ENCODE measurements at places on chromosomes 5 and 9.

GRCh38 chr9:98178874-98179850, 13.3 kb downstream of the CORO2A start:
- no peak for DNase-seq

DNA sequence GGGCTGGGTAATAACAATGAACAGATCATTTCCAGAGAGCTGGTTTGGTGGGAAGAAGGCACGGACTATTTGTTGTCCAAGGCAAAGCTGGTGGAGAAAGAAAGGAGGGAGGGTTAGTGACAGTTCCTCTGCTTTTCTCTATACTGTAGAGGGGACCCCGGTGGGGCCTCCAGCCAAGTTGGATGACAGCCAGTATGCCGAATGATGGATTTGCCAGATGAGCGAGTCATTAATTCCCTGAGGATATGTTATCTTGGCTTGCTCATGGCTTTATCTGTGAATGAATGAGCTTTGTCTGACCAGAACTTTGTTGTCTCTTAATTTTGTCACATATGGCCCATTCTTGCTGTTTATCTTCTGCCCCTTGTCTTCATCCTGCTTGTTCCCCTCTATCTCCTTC, 158.6 kb upstream of the GLRA1 start:
- no peak for DNase-seq

GRCh38 chr9:29044959-29045358, 1471.7 kb upstream of the C9orf72 start:
- no peak for DNase-seq

- no peak for DNase-seq
Measured at GRCh38 chr5:132867046-132867451, 607 bp downstream of the UQCRQ start.

DNA sequence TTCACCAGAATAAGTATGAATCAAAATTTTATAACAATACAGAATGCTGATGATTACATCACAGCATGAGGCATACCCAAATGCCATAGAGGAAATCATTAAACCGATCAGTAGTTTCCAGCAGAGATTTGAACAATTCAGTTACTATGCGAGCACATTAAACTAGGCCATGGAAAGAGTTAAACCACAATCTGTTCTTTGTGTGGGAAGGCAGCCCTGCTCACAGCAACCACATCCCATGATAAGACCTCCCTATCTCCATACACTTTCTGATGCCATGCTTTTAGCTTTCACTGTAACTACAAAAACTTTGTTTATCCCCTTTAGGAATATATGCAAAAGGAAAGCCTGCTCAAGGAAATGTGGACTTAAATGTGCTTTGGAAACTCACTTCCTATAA, 4.5 kb downstream of the NFIB start:
- DNase-seq: peak; percentile 85

DNA sequence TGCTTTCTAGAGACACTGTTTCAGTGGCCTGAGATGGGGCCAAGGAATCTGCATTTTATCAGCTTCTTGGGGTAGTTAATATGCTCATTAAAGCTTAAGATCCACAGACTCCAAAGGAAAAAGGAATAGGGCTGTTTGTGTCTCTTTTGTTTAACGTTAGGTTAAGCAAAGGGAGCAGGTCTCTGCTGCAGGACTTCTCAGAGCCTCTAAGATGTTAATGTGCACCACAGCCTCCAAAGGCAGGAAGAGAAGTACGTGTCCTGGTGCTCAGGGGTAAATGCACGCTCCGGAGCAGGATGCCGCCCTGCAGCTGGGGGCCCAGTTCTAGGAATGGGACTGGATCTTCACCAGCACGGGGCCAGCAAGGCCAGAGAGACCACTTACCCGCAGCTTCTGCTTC, 19.6 kb downstream of the SPARC start:
- no peak for DNase-seq

DNA sequence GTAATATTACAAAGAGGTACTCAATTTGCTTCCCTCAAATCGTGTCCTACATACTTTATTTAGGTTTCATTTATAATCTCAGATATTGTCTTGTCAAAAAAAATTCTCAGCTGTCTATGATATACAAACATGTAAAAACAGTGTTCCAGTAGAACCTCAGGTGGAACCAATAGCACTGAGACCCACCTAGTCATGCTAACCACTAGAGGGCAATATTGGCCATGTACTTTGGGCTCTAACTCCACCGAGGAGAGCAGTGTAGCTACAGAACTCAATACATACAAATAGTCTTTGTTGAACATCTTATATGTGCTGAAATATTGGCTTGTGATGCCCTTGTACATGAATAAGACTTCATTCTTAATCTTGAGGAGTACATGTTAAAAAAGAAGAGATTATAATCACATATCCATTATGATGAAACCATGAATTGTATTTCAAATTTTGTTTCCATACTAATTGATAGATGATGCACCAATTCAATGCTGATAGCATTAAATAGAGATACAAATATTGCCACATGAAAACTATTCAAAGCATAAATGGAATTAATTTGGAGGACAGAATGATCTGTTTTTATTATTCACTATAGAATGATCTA, 71.2 kb upstream of the CNTLN start:
- peak; percentile 70 for DNase-seq

DNA sequence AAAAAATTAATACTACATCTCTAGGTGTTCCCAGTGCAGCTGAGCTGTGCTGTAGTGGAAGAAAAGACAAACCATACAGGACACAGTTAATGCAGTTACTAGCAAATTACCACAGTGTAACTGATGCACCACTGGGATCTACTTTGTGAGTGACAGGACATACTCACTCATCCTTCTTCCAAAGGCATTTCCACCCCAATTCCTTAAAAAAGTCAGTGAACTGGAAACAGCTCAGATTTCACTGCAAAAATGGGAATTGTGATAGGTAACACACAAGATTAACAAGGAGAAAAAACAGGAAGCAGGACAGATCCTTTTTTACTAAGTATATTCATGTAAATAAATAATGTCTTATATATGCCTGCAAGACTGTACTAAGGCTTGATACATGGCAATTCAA, 109.6 kb downstream of the DMAC1 start:
- no peak for DNase-seq

GRCh38 chr9:96121136-96121535, 180.8 kb downstream of the HSD17B3 start:
- no peak for DNase-seq

DNA sequence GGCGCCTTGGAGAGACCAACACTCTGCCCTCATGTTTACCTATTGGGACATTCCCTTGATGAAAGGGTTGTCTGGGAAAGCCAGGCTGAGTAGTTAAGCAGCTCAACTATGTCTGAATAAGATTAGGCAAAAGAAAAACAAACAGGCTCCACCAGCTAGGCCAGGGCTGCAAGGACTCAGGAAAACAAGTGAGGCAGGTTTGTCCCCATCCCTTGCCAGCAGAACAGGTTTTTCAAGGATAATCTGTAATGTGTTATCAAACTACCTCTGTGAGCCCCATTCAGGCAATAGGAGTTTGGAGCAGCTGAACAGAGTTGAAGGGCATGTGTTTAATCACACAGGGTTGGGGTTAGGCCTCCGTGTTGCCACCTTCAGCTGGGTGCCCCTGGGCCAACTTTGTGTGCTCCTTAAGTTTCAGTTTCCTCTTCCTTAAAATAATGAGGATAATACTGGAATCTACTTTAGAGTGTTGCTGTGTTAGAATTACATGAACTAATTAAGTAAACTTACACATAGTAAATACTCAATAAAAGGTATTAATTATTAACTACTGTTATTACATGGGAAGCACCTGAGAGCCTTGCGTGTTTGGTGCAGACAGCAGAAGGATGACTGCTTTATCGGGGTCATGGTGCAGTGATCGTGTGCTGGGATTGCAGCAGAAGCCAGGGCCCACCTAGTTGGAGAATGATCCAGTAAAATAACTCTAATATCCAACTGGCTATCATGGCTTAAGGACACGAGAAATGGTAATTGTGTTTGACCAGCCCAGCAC, 72.1 kb upstream of the ATP10B start:
- no peak for DNase-seq

- no peak for DNase-seq
Measured at GRCh38 chr5:139666551-139666950, 18.4 kb downstream of the CXXC5 start.

DNA sequence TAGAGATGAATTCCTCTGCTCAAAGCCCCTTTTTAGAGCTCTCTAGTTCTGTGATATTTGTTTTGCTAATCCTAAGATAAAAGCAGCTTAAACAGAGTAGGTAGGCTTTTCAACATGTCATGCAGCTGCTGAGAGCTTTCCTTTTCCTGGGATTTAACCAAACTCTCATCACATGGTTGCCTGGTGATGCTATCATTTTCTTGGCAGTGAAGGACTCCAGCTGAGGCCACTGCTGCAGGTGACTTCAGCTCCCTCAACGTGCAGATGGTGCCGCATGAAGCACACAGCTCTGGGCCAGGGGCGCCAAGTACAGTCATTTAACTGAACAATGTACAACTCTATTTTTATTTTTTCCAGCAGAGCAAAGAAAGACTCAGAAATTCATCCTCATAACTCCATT, 42.2 kb downstream of the SECISBP2 start:
- no peak for DNase-seq

DNA sequence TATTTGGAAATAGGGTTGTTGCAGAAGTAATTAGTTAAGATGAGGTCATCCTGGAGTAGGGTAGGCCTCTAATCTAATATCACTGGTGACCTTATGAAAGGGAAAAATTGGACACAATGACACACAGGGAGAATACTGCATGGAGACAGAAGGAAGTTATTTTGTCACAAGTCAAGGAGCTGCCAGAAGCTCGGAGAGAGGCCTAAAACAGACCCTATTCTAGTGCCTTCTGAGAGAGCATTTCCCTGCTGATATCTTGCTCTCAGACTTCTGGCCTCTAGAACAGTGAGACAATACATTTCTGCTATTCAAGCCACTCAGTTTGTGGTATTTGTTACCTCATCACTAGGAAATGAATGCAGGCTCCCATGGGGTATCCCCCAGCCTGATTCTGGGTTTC, 332.9 kb downstream of the CSNK1G3 start:
- DNase-seq: no peak

GRCh38 chr5:58938563-58939424, 355.9 kb downstream of the RAB3C start:
- no peak for DNase-seq

DNA sequence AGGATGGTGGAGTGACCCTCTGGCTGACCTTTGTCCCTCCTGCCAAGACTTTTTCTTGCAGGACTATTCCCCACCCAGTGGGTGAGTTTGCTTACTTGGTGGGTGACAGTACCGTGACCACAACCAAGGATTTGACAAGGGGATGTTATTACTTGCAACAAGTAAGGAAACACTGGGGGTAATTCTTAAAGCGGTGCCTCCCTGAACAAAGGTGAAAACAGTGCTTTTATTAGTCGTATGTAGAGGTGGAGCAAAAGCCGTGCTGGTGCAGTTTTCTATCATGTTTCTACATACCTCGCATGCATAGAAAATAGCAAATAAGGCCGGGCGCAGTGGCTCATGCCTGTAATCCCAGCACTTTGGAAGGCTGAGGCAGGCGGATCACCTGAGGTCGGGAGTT, 41.0 kb upstream of the KDM4C start:
- DNase-seq: no peak

DNA sequence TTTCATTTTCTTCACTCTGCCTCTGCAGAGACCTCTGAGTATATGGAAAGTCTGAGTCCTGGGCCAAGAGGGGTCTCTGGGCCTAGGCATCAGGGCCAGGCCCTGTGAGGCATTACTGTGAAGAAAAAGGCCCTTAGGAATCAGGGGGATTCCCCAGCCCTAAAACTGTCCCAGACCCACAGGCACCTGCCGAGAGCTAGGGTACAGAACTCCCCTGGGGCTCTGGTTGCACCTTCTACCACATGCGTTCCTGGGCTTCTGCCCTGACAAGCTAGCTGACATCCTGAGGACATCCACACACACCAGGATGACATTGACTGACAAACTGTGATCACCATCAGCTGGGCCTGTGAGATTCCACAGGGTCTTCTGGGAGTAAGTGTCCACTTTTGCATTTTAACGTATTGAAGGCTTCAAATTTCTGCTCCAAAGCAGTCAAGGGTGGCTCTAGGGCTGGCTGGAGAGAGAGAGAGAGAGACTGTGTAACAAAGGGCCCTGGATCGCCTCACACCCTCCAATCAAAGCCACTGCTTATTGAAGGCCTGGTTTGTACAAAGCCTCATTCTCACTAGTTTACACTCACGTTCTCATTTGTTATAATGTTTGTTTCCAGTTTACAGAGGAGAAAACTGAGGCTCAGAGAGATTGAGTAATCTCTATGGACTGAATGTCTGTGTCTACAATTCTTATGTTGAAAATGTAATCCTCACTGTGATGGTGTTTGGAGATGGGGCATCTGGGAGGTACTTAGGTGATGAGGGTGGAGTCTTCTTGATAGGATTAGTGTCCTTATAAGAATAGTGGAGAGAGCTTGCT, 45.1 kb downstream of the TGFBI start:
- no peak for DNase-seq

DNA sequence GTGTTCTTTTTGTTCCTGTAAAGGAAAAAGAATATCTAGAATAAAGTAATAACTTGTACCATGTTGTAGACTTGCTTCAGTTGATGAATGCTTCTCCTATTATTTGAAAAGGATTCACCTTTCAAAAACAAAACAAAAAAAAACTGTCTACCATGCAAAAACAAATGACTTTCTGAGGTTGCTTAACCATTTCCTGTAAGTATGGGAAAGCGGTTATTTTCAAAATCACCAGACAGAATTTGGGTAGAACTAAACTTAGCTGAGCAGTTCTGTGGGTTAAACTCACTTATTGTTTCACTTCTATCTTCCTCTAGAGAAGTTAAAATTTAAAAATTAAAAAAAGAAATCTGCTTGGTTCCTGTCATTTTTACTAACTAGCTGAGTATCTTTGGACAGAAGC, 25.2 kb downstream of the LNPEP start:
- DNase-seq: no peak

DNA sequence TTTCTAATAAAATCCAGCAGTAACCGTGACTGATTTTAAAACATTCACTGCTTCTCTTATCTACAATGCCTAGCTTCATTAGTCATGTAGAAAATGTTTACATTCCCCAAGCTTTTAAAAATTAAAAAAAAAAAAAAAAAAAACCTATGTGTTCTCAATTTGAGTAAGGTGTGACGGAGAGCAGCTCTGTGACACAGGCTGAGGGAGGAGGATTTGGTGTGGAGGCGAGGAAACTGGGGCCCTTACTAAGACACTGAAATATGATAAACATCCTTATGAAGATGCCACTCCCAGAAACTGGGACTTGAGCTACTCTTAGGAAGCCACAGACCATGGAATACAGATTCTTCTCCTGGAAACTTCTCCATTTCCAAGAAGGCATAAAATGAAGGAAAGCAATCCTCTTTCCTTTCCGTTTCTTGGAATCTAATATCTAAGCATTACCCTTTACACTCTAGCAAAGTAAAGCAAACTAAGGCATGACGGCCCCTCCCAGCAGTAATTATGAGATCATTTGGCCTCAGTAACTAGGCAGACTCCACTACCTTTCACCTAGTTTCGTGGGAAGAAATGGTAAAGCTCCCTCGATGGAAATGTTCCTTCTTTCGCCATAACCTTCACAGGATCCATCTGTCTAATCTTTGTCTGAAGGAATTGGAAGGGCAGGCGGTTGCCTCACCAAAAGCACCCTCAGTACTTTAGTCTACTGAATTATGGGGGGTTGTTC, 23.5 kb downstream of the GRAMD2B start:
- DNase-seq: peak; percentile 73

All from fibroblast of the aortic adventitia (primary cell).